Mammary microvascular endothelial cell (primary cell): ENCODE measurements at places on chromosomes 12 and 14. TPM values are rescaled to one million over a fixed set of nuclear protein-coding genes. Genes with fewer than 3 reads are reported as not detected.

The REC8 gene
- 14.8 and 16.6 TPM in 2 replicates for total RNA-seq

The LAG3 gene
- total RNA-seq = 0.13 TPM in 1 of 2 replicates, not detected in the other

The ARID2 gene
- 6.3 and 7.3 TPM in 2 replicates for total RNA-seq

The TCP11L2 gene
- 9.2 and 9.4 TPM in 2 replicates for total RNA-seq

The CFAP251 gene
- total RNA-seq = 2.5 and 5.5 TPM in 2 replicates

The RGS6 gene
- not detected in 2 replicates for total RNA-seq

The MYBPC1 gene
- total RNA-seq = not detected in 2 replicates

The NGB gene
- total RNA-seq = not detected in 2 replicates

The BDKRB1 gene
- total RNA-seq = 0.15 TPM in 1 of 2 replicates, not detected in the other

The KRT71 gene
- under 0.01 TPM in 1 of 2 replicates, not detected in the other for total RNA-seq

The MANSC4 gene
- not detected in 2 replicates for total RNA-seq

The POLE2 gene
- total RNA-seq = 19.9 and 27.1 TPM in 2 replicates

The ACVRL1 gene
- 373 and 392 TPM in 2 replicates for total RNA-seq

The CORO1C gene
- total RNA-seq = 175 and 179 TPM in 2 replicates

The FKBP3 gene
- total RNA-seq = 55.7 and 55.9 TPM in 2 replicates

The POTEG gene
- total RNA-seq = not detected in 2 replicates

The GPRC5D gene
- not detected in 2 replicates for total RNA-seq

The NRL gene
- total RNA-seq = 0.74 and 1.3 TPM in 2 replicates

The ARHGEF25 gene
- total RNA-seq = 0.07 and 0.15 TPM in 2 replicates

The CLBA1 gene
- 2.9 and 3.0 TPM in 2 replicates for total RNA-seq

The MYO1H gene
- total RNA-seq = not detected in 2 replicates

The MSRB3 gene
- 26.9 and 30.1 TPM in 2 replicates for total RNA-seq

The CISTR gene
- not detected in 2 replicates for total RNA-seq

The KLHL33 gene
- total RNA-seq = 0.34 TPM in 1 of 2 replicates, not detected in the other

The MGP gene
- total RNA-seq = 29.6 and 38.0 TPM in 2 replicates

The IRAK4 gene
- 14.5 and 16.4 TPM in 2 replicates for total RNA-seq

The PLEKHD1 gene
- not detected in 2 replicates for total RNA-seq

The DACT1 gene
- total RNA-seq = 0.15 and 0.27 TPM in 2 replicates

The COA8 gene
- total RNA-seq = 34.7 and 39.6 TPM in 2 replicates

The CLEC4D gene
- not detected in 2 replicates for total RNA-seq

The GRIN2B gene
- not detected in 2 replicates for total RNA-seq

The LRRC43 gene
- total RNA-seq = 0.93 and 2.6 TPM in 2 replicates

The ZC2HC1C gene
- total RNA-seq = 0.89 and 1.3 TPM in 2 replicates

The TULP3 gene
- total RNA-seq = 20.1 and 22.4 TPM in 2 replicates

The ADCY6 gene
- 16.9 and 19.7 TPM in 2 replicates for total RNA-seq

The FAM181A gene
- total RNA-seq = not detected in 2 replicates

The NKX2-1 gene
- total RNA-seq = not detected in 2 replicates

The HRK gene
- total RNA-seq = not detected in 2 replicates

The FGF6 gene
- not detected in 2 replicates for total RNA-seq

The TEX22 gene
- not detected in 2 replicates for total RNA-seq

The RFX4 gene
- not detected in 2 replicates for total RNA-seq

The DPPA3 gene
- not detected in 2 replicates for total RNA-seq

The SLC38A2 gene
- 202 and 216 TPM in 2 replicates for total RNA-seq

The MEG3 gene
- total RNA-seq = 4.1 and 5.6 TPM in 2 replicates

The HOXC6 gene
- not detected in 2 replicates for total RNA-seq

The VTI1B gene
- 40.8 and 45.3 TPM in 2 replicates for total RNA-seq

The MFAP5 gene
- total RNA-seq = not detected in 2 replicates

The CDH24 gene
- 11.5 and 16.7 TPM in 2 replicates for total RNA-seq

The YAF2 gene
- total RNA-seq = 8.7 and 9.4 TPM in 2 replicates

The ADCY4 gene
- 21.3 and 26.8 TPM in 2 replicates for total RNA-seq

The FAM222A gene
- 1.0 and 1.1 TPM in 2 replicates for total RNA-seq

The DENND5B gene
- 7.6 and 11.3 TPM in 2 replicates for total RNA-seq

The DPF3 gene
- total RNA-seq = 7.6 and 8.0 TPM in 2 replicates

The SLC17A8 gene
- total RNA-seq = not detected in 2 replicates

The IL22 gene
- not detected in 2 replicates for total RNA-seq

The ZBTB39 gene
- 3.6 and 3.9 TPM in 2 replicates for total RNA-seq

The RPAP3 gene
- total RNA-seq = 14.9 and 18.0 TPM in 2 replicates

The ARG2 gene
- total RNA-seq = 9.6 and 13.2 TPM in 2 replicates
